ENCODE measurements at places on chromosomes 7 and 10.

DNA sequence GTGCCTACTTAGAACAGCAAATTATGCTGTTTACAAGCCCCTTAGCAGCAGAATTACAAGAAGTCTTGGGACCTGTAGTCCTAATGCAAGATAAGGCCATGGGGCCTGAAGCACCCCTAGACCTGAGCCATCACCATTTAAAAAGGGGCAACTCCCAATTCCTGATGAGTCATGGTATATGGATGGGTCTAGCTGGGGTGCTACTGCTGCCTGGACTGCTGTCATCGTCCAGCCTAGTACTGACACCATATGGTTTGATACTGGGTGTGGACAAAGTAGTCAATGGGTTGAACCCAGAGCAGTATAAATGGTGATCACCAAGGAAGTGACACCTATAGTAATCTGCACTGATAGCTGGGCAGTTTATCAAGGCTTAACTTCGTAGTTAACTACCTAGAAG lies 450.0 kb downstream of the IPMK start:
- DNase-seq = no peak

- no peak for DNase-seq
These were observed 109.5 kb downstream of the PARP12 start for GRCh38 chr7:139953229-139953628.

DNA sequence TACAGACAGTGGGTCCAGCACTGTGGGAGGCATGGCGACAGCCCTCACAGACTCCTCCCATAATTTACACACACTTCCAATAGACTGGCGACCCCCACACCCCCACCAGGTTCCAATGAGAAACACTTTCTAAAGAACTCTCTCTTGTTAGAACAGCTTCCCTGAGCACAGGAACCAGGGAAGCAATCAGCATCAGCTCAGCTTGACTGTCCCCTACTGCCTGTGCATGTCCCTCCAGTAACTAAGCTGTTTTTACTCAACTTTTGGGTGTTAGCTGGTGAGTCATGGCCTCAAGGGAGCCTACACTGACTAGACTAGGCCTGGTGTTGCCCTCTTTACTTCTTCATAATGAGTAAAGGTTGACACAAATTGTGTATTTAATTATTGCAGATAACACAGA lies 32.6 kb upstream of the HERPUD2 start:
- DNase-seq = no peak

DNA sequence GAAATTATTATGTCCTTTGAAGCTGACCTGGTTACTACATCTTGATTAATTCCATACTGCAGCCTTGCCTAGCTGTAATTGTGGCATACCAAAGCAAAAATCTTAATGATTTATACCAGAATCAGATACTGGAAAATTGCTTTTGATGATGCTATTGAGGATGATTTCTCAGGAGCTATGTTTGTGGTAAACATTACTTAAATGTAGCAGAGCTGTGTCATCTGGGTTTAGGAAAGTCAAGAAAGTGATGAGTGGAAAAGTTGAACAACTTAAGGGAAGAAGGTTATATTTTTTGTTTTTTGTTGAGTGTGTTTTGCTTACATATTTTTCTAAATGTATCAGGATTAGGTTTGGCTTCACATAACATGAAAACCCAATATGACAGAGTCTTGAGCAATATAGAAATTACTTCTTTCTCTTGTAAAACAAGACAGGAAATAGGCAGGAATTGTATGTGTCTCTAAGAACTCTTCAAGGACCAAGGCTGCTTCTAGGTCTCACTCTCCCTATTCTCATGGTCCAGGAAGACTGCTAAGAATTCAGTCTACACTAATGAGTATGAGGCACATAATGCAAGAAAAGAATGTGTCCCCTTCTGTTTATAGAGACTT lies 87.6 kb upstream of the MTPN start:
- DNase-seq = no peak

DNA sequence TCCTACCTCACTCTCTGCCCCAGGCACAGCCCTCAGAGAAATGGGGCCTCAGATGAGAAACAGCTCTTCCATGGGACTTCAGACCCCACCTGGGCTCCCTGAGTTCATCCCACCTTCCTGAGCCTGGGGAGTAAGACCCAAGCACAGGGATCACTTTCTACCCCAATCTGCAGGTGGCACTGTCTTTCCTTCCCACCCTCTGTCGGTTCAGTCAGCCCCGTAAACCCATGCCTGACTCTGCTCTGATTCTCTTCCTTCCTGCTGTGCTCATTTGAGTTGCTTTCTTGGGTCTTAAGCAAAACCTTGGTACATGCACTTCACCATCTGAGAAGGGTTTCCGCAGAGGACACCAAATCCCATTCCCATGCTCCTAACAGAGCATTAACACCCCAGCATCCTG lies 306.4 kb upstream of the CDC14C start:
- DNase-seq = no peak

- no peak for DNase-seq
These were observed 57.2 kb upstream of the FOXI2 start for GRCh38 chr10:127679642-127680255.
